ENCODE measurements at places on chromosomes 12 and 14.

- no peak for DNase-seq
Observed at GRCh38 chr12:78651755-78652154, 212.8 kb upstream of the SYT1 start.

- DNase-seq: no peak
Observed at GRCh38 chr12:64595863-64596793, 14.2 kb upstream of the RASSF3 start.

DNA sequence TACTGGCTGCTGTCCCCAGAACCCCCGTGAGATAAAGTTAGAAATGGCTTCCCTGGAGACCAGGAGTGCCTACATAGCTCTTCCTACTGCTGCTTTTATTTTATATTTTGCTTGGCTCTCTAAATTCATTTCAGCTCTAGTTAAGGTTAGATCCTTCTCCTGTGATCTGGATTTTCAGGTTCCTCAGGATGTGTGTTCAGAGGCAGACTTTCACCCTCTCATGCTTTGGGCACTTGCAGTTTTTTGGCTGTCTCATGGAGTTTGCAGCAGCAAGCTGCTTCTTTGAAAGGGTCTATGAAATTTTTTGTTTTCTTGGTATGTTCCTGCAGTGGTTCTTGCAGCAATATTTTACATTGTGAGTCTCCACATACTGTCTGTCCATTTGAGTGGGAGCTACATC, 93.3 kb downstream of the ATP23 start:
- no peak for DNase-seq

- no peak for DNase-seq
Observed at GRCh38 chr14:100504372-100505078, 82.7 kb downstream of the BEGAIN start.

- DNase-seq: no peak
Observed at GRCh38 chr14:106083082-106083481, 556.7 kb downstream of the TMEM121 start.

- DNase-seq: no peak
Observed at GRCh38 chr14:92560106-92560865, 46.7 kb downstream of the RIN3 start.

GRCh38 chr12:14845350-14845750, 2.0 kb upstream of the ART4 start:
- peak; percentile 65 for DNase-seq

GRCh38 chr14:22549981-22550673, 38.9 kb downstream of the DAD1 start:
- DNase-seq: no peak

DNA sequence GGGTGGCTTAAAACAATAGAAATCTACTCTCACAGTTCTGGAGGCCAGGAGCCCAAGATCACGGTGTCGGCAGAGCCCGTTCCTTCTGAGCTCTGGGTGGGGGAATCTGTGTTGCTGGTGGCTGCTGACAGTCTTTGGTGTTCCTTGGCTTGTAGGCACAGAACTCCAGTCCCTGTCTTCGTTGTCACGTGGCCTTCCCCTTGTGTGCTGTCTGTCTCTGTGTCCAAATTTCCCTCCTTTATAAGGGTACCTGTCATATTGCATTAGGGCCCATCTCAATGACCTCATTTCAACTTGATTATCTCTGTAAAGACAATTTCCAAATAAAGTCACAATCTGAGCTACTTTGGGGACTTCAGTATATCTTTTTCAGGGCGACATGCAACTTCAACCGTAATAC, 81.6 kb downstream of the CCDC92 start:
- DNase-seq: no peak

DNA sequence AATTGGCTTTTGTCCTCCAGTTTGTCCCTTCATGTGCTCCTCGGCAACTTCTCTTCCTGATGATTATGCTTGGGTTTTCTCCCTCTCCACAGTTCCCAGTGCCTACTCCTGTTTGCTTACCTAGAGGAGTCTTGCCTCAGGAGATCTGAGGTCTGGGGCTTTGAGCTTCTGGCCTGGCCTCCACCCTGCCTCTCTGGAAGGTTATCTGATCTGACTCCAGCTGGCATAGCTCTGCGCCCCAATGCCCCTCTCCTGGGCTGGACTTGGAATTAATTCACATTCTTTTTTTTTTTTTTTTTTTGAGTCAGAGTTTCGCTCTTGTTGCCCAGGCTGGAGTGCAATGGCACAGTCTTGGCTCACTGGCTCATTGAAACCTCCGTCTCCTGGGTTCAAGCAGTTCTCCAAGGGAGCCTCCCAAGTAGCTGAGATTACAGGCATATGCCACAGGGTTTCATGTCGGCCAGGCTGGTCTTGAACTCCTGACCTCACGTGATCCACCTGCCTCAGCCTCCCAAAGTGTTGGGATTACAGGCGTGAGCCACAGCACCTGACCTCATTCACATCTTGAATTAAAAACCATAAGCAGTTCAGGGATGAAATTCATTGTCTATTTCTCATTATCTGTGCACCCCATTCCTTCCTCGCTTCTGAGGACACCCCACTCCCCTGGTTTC, 33.5 kb downstream of the CFL2 start:
- no peak for DNase-seq

- DNase-seq: no peak
Observed at GRCh38 chr12:12513416-12514006, 49.2 kb downstream of the DUSP16 start.

DNA sequence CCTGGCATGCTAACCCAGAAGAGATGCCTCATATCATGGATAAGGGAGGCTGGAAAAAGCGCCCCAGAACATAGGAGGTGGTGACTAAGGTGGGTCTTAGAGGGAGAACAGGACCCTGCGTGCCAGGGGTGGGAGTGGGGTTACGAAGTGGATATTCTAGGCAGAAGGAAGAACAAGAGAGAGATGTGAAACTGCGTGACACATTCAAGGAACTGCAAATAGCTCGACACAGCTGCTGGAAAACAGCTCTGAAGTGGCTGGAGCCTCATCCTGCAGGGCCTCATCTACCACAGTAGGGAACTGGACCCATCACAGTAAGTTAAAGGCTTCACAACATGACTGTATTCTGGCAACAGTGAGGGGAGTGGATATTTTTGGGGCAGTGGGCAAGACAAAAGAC, 61.1 kb downstream of the RNF34 start:
- no peak for DNase-seq

- no peak for DNase-seq
Observed at GRCh38 chr12:10389904-10390303, at the start of gene KLRK1. KLRK1 (minus strand) TSS chr12:10390041; CDS start chr12:10388810, 1,231 bp downstream.

- no peak for DNase-seq
Observed at GRCh38 chr14:97618401-97618800, 821.2 kb downstream of the VRK1 start.

DNA sequence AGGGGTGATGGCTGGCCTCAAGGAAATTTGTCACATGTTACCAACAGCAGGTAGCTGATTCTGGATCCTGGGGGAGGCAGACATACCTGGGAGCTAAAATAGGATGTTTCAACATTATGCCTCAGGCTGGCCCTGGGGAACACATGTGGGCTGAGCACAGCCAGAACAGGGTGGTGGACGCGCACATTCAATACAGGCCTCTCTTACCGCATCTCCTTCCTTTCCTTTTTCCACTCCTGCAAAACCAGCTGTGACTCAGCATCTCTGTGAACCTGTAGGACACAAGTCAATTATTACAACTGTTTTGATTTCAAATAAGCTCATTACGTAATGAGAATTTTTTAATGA, 61.0 kb downstream of the NT5DC3 start:
- DNase-seq: no peak

DNA sequence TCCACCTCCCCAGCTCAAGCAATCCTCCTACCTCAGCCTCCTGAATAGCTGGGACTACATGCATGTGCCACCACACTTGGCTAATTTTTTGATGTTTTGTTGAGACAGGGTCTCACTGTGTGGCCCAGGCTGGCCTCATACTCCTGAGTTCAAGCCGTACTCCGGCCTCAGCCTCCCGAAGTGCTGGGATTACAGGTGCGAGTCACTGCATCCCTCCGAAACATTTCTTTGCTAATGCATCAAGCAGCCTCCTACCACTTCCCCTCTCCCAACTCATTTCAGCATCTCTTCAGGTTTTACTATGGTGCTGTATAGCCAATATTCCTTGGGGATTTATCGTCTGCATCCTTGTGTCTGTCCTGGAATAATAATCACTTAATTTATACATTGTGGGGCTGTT, 2.3 kb upstream of the SLC22A17 start:
- no peak for DNase-seq

- DNase-seq: no peak
Observed at GRCh38 chr12:24649634-24650033, 299.3 kb downstream of the BCAT1 start.

- no peak for DNase-seq
Observed at GRCh38 chr14:21087294-21088091, 11.0 kb downstream of the ZNF219 start.

GRCh38 chr12:47102845-47103651, 23.3 kb upstream of the AMIGO2 start:
- DNase-seq: no peak

DNA sequence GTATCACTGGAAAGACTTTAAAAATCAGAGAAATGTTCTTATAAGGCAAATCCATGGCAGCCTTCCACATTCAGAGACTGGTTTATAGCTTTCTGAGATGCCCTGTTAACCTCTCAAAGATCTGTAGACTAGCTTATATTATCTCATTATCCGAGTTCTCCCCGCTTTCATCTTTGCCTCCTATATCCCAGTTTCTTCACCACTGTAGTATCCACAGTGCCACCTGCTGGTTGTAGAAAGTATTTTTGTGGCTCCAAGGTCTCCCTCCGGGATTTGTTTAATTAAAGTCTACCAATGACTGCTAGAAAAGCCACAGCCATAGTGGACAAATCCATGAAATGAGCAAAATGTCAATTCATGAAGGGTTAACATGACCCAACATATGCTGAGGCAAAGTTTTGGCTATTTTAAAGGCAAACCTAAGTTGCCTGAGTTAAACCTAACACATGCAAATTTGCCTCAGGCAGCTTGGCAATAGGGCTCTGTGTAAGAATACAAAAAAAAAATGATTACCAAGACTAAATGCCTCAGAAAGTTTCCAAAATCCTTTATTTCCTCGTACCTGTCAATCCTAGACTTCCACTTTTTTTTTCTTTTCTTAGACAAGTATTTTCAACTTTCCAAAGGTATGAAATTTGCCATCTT, 218.8 kb upstream of the BMP4 start:
- DNase-seq: peak; percentile 59

DNA sequence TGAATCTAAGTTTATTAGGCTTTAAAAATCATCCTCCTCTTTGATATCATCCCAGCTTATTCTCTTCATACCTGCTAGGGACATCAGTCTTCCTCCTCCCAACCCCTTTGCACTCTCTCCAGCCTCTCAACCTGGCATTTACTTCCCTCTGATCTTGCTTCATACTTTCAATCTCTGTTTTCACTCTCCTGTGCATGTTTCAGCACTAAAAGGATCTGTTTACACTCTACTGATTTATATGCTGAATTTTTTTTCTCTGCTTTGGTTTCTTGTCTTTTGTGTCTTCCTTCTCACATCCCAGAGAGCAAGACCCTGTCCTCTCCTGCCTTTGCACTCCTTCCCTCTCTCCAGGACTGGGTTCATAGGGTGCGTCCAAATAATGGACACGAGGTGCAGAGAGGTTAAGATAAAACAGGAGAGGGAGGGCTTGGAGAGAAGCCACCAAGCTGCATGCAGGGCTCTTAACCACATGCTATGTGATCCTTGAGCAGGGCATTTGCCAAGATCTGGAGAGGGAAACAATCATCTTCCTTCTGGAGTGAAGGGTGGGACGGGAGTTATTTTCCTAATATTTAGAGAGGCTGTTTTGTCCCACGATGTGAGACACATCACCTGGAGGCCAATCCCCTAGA, 3.0 kb upstream of the CISTR start:
- no peak for DNase-seq

- DNase-seq: no peak
Observed at GRCh38 chr12:13099066-13099843, 4.2 kb downstream of the GSG1 start.

DNA sequence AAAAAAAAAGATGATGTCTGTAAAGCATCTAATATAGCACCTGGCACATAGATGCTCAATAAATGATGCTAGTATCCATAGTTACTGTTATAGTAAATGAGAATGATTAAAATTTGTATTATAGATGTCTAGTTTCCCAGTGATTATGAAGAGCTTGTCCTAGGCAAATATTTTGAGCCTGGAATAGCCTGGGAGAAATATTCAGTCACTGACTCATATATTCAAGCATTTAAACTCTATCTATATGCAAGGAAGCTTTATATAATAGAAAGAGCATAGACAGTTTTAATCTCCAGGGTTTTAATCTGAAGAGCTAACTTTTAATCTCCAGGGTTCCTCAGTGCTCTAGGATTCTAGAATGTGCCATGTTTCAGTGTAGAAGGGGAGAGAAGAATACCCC, 91.5 kb upstream of the VASH1 start:
- DNase-seq: no peak

DNA sequence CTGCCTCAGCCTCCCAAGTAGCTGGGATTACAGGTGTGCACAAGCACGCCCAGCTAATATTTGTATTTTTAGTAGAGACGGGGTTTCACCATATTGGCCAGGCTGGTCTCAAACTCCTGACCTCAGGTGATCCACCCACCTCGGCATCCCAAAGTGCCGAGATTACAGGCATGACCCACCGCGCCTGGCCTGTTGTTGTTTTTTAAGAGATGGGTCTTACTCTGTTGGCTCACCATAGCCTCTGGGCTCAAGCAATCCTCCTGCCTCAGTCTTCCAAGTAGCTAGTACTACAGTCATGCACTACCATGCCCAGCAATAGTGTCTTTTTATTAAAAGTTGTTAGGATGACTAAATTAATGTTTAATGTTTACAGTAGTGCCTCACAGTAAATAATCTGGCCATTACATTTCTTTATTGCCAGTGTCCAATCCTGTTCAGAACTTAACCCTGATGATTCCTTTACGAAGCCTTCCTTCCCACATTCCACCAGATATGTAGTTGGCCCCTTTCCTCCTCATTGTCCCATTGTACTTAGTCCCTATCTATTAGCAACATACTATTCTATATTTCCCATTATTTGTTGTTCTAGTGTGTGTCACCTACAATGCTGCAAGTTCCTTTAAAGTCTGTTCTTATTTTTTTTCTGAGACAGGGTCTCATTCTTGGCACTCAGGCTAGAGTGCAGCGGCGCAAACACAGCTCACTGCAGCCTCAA, 8.8 kb upstream of the SMARCC2 start:
- no peak for DNase-seq

DNA sequence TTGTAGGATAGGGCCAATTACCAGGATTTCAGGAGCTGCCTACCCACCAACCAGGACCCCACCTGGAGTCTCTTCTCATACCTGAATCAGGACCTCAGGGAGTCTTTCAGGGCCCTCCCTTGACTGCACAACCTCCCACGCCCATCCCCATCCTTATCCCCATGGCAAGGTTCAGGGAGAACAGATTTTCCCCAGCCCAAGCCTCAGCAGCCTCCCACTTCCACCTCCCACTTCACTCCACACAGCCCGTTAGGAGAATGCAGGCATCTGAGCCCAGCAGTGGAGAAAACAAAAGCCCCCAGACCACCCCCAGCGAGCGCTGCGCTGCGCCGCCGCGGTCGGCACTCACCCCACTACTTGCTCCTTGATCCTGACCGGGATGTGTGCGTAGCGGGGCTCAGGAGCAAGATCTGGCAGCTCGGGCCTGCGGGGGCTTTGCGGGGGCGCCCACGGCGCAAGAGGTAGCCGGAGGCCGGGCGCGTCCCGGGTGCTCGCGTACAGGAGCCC, 1.4 kb downstream of the B4GALNT1 start:
- peak; percentile 53 for DNase-seq
